ENCODE measurements at places on chromosomes 6 and 20.

GRCh38 chr6:101429270-101429669, 35.8 kb downstream of the GRIK2 start:
- no peak for DNase-seq

DNA sequence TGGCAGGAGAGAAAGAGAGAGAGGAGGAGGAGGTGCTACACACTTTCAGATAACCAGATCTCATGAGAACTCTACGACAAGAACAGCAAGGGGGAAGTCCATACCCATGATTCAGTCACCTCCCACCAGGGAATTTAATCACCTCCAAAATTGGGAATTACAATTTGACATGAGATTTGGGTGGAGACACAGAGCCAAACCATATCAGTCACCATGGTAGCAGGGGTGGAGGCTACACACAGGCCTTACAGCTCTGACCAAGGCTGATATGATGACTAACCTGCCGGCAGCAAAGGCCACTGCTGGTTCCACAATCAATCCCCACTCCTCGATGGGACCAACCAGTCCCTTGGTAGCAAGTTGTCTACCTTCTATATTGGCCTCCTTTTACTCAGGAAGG, 13.6 kb upstream of the RBM24 start:
- DNase-seq: no peak

DNA sequence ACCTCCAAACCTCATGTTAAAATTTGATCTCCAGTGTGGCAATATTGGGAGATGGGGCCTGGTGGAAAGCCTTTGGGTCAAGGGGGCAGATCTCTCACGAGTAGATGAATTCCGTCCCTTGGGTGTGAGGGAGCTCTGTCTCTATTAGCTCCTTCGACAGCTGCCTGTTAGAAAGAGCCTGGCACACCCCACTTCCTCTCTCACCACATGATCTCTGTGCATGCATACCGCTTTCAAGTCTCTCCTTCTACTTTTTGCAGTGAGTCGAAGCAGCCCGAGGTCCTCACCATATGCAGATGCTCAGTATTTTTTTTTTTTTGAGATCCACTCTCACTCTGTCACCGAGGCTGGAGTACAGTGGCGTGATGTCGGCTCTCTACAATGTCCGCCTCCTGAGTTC, 176.9 kb downstream of the SYNDIG1 start:
- no peak for DNase-seq

- no peak for DNase-seq
Observed at GRCh38 chr6:37081042-37081607, 75.7 kb downstream of the FGD2 start.

All from activated T-cell treated with anti-CD3 and anti-CD28 coated beads, Interleukin-2, amount 50 U/mL, for 48 hours (primary cell).